ENCODE measurements at places on chromosomes 2 and 18. TPM values are rescaled to one million over a fixed set of nuclear protein-coding genes. Genes with fewer than 3 reads are reported as not detected.

Gene PROKR1
- 0.03 TPM for polyA plus RNA-seq

Gene DTNA
- polyA plus RNA-seq = 61.6 TPM

Gene PRKCE
- 4.4 TPM for polyA plus RNA-seq

Gene GPR45
- not detected for polyA plus RNA-seq

Gene AQP12A
- not detected for polyA plus RNA-seq

All from psoas muscle (tissue), 8 donors.